ENCODE measurements at places on chromosomes 11 and 22. TPM values are rescaled to one million over a fixed set of nuclear protein-coding genes. Genes with fewer than 3 reads are reported as not detected.

The APOBEC3A gene
- not detected for total RNA-seq

The OR51B5 gene
- 1.3 TPM for total RNA-seq

The ISX gene
- total RNA-seq = not detected

The RHOD gene
- total RNA-seq = 17.7 TPM

The TYMP gene
- 44.3 TPM for total RNA-seq

The TRIM66 gene
- 1.8 TPM for total RNA-seq

The BTG4 gene
- not detected for total RNA-seq

The RNF215 gene
- 13.2 TPM for total RNA-seq

The HTR3A gene
- total RNA-seq = 1.6 TPM

The STK33 gene
- 18.5 TPM for total RNA-seq

The CCDC117 gene
- 32.4 TPM for total RNA-seq

The OR8D4 gene
- not detected for total RNA-seq

GRCh38 chr22:40975366-40975765 lies 24.2 kb downstream of the RBX1 start:
- DNase-seq = no peak

DNA sequence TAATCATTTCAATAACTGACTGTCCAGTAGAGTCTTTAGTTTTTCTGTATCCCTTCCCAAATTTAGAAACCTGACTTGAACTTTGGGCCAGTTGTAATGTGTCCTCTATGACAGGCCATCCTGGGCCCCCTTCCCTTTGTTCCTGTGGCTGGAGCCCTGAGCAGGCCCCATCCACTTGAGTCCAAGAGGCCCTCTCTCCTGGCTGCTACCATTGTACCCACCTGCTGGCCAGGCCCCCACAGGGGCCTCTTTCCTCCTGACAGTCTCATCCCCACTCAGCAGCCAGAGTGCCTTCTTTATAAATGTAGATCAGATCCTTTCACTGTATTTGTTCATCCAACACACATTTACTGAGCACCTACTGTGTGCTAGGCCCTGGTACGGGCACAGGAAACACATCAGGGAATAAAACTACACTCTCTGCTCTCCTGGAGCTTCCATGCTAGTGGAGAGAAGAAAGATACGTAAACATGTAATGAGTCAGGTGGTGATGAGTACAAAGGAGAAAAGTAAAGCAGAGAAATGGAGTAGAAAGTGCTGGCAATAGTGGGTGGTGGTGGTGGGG lies 2.7 kb upstream of the LRP5 start:
- no peak for DNase-seq

- peak; percentile 43 for DNase-seq
Measured at GRCh38 chr22:38416621-38417251, 38.3 kb downstream of the KCNJ4 start.

DNA sequence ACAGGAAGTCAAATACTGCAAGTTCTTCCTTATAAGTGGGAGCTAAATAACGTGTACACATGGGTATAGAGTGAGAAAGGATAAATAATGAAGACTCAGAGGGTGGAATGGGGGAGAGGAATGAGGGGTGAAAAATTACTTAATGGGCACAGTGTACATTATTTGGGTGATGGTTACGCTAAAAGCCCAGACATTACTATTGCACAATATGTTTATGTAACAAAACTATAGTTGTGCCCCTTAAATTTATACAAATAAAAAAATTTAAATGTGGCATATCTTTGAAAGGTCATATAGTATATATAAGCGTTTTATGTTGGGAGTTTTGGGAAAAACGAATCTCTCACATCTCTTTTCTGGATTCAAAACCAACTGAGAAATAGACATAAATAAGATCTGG lies 96.1 kb downstream of the KIF18A start:
- DNase-seq = no peak

DNA sequence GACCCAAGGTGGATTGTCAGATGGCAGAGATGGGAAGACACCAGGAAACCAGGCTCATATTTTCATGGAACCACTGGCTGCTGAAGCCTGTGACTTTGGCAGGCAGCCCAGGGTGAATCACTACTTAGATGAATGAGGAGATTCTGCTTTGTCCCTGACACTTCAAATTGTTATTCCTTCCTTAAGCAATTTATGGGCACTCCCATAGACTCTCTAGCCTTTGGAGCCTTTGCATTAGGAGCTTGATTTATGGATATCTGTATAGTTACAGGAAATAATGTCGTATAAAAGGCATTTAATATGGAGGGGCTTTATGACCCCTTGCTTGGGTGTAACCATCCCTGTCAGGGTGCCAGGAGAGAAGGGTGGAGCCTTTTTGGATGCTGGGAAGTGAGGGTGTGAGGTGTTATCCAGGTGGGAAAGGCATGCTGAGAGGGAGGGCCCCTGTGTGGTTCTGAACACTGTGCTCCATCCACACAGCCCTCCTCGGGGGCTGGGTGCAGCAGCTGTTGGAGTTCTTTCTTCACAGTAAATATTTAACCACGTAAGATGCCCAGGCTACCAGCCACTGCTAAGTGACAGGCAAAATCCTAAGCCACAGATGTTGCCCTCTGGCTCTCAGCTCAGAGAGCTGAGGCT lies 35.3 kb downstream of the IL18 start:
- peak; percentile 68 for DNase-seq

DNA sequence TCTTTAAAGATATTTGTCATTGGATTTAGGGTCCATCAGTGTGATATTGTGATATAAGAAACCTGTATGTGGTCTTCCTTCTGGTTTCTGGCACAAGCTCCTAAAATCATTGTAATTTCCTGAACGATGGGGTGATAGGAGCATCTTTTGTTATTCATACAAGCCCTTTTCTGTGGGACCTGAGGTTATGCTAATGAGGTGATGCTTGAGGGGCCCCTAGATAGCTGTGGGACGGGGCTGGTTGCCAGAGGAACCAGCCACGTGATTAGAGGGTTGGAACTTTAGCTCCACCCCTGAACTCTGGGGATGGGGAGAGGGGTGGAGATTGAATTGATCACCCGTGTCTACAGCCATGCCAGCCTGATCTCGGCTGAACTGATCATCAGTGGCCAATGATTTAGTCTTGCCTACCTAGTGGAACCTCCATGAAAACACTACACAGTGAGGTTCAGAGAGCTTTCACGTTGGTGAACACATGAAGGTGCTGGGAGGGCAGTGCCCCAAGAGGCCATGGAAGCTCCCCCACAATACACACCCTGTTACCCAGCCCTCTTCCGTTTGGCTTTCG lies 62.8 kb downstream of the BCR start:
- no peak for DNase-seq

DNA sequence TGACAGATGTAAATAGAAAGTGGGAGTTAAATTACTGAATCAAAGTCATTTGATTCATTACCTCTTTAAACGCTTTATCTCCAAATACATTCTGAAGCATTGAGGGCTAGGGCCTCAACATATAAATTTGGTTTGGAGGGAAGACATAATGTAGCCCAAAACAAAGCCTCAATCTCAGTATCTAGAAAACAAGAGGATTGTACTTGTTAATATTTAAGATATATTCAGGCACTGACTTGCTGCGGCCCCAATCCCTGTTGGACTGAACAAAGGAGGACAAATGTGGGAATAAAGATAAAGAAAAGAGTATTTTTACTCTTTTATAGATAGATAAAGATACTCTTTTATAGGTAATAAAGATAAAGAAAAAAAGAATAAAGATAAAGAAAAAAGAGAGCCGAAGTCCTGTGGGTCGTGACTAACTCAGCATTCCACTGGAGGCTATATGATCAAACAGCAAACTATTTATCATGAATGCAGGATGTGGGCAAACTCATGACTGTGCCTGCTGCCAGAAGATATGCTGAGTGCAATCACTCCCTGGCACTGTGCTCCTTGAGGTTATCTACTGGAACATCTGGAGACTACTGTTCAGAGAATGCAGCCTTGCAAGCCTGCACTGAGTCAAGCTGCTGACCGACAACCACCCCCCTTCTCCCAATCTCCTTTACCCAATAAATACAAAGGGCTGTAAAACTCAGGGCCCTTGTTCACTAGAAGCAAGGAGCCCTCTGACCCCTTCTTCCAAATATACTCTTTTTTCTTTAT lies 6.9 kb downstream of the OR10V1 start:
- DNase-seq = no peak

DNA sequence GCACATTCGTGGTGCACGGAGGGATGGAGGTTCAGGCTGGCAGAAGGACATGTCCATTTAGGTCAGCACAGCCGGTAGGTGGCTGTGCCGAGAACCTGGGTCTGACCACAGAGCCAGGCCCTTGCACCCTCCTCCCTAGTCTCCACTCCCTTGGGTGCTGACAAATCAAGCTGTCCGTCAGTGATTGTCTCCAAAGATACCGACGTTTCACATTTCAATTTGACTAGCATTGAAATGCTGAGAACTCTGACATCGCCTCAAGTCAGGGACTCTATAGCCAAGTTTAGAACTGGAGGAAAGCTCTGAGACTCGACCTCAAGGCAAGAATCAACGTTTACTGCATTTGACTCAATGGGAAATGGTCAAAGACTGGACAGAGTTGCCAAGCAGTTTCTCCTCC lies 1321.1 kb downstream of the TBC1D22A start:
- DNase-seq = peak; percentile 27

- DNase-seq = no peak
Measured at GRCh38 chr22:43320943-43321900, 21.9 kb downstream of the SCUBE1 start.

- no peak for DNase-seq
Measured at GRCh38 chr11:48129697-48130395, 86.8 kb upstream of the OR4B1 start.

DNA sequence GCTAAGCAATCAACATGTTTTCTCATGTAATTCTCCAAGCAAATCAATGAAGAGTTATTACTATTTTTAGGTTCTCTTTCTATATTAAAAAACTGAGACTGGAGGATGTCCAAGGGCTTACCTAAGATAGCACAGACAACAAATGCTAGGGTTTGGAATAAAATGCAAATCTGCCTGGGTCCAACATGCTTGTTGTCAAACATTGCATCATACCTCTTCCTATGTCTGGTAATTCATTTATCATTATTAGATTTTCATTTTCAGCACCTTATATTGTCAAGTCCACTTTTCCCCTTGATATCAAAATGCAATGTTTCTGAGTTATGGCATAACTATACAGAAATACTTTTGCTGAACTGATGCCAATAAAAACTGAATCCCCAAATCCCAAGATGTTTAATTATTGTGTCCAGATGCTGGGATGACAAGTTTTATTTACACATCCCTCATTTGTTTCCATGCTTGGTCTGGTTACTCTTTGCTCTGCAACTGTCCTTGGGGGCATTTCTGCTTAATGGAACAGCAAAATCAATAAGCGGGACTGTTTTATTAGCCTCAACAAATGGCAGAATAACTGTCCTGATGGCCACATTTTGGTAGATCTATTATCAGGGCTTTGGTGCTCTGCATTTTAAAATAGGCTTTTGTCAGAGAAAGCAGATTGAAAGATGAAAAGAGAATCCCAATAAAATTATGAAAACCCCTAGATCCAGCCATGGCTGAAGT lies 86.0 kb downstream of the C11orf87 start:
- DNase-seq = no peak

GRCh38 chr22:24867323-24868022 lies 61.5 kb downstream of the SGSM1 start:
- no peak for DNase-seq

DNA sequence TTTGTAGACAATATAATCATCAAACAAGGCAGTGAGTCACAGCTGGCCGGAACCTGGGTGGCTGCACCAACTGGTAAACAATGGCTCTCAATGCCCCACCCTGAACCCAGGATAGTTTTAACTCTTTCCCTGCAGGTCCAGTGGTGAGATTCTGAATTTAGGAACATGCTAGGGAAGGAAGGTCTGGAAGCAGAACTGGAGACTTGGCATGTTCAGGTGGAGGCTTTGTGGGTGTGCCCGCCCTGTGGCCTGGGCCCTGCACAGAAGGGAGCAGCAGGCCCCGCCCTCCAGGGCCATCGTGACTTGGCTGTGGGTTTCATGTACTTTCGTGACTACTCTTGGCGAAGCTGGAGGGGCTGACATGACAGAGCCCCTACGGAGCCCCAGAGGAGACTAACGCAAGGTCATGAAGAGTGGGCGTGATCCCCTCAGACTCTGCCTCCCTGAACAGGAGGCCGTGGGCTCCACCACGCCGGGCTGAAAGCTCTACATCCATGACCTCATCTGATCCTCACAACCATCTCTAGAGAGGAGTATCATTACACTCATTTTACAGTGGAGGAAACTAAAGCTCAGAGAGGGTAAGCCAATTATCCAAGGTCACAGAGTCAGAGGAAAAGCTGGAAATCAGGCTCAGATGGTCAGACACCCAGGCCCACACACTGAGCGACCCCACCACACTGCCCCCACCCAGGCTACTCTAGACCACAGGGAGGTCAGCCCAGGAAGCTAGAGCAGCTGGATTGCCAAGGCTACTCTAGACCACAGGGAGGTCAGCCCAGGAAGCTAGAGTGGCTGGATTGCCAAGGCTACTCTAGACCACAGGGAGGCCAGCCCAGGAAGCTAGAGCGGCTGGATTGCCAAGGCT lies 27.3 kb downstream of the MAFF start:
- DNase-seq = no peak
